Lung microvascular endothelial cell (primary cell): ENCODE measurements at places on chromosomes 2 and 18.

- DNase-seq = no peak
These were observed 267.4 kb downstream of the LNPK start for GRCh38 chr2:175734686-175735085.

DNA sequence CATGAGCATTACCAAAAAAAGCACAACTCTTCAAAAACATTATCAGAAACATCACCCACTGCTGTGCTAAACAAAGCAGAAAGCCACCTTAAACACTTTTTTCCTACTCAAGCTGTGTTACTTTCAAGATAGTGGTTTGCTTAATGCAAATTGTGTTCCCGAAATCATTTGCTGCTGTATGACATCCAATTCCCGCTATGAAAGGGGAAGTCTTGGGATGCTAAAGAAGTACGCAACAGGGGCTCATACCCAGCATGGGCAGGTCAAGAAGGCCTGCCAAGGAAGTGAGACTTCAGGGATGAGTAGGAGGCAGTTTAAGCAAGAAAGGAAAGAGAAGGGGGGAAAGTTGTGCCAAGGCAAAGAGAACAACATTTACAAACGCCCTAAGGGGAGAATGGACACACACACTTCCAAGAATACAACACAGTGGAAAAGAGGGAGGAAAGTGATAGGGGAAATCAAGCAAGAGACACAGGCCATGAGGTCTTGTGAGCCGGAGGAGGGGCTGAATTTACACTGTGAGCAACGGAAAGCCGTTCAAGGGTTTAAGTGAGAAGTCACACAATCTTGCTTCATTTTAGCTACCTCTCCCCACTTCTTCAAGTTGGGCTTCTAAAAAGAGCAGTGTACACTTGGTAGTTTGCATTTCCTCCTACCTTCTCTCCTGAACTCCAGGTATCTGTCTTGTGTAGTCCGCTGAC is 4.0 kb downstream of the PTPN2 start:
- DNase-seq = no peak

GRCh38 chr2:191148791-191149190 is 2.0 kb downstream of the STAT4 start:
- DNase-seq = no peak

DNA sequence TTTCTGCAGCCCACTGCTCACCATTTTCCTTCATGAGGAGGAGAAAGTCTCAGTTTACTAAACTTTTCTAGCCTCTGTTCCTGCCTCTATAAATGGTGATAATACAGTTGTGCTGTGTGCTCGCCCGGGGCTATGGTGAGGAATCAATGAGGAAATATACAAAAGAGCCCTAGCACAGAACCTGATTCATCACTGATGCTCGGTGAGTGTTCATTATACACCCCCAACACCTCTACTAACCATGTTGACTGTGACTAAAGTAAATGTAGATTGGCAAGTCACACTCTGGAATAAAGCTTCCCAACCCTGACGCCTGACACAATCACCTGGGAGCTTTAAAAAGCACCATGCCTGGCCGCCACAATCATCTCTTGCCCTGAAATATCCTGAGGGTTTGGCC is 118.8 kb upstream of the CYP1B1 start:
- DNase-seq = no peak

- DNase-seq = no peak
These were observed 26.3 kb downstream of the MBP start for GRCh38 chr18:77106331-77106730.

- no peak for DNase-seq
These were observed 176.2 kb upstream of the EPAS1 start for GRCh38 chr2:46120792-46121555.
